ENCODE measurements at places on chromosomes 4 and X. TPM values are rescaled to one million over a fixed set of nuclear protein-coding genes. Genes with fewer than 3 reads are reported as not detected.
A peak's percentile ranks its signal among the peaks of the same experiment; 100 is the strongest.

The FRG2 gene
- not detected for total RNA-seq

The TENM3 gene
- total RNA-seq: 78.3 TPM

- DNase-seq: no peak
Observed at GRCh38 chr4:3238721-3239120, 10.2 kb upstream of the MSANTD1 start.

- DNase-seq: no peak
Observed at GRCh38 chr4:143921181-143921580, 15.8 kb upstream of the GYPE start.

DNA sequence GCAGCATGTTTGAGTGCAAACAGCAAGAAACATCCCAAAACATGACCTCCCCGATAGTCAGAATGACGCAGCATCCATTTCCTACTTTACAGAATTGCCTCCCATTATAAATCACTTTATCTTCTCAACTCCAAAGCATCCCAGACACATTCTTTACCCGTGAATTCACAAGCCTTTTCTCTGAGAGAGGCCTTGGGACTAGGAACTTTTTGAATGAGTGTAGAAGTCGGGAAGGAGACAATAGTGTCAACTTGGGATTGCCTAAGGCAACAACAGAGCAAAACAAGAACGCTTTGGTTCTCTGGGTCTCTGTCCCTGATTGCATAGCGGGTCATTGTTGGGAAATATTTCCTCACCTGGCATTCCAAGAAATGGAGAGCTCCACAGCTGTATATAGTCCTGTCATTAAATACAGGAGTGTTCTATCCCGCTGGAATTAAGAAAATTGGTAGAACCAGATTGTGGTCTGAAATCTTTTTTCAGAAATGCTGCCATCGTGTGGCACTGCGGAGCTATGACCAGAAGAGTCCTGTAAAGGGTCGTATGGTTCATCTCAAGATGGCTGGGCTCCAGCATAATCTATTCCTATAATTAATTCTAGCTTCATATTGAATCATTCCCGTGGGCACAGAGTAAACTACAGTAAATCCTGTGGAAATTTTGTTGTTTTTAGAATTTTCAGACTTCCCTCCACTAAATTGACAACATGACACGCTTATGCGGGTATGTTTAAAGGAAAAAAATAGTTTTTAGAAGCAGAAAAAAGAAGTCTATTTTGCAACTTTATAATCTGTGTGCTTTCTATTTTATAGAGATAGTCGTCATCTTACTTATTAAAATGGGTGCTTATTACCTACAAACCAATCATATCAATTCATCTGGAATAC lies 2.0 kb upstream of the SPP1 start:
- DNase-seq: no peak

The SLC49A3 gene
- 0.31 TPM for total RNA-seq

DNA sequence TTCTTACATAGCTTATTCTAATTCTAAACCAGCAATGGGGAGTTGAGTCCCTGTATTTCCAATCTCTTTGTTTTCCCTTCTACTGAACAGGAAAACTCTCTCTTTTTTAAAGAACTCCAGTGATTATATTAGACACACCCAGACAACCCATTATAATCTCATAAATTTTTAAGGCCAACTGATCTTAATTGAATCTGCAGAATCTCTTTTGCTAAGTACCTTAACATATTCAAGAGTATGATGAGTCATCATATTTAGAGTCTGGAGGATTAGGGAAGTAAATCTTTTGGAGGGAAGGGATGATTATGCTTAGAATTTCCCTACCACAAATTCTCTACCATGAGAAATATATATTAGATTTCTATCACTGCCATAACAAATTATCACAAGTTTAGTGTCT lies 705.1 kb downstream of the CENPC start:
- no peak for DNase-seq

DNA sequence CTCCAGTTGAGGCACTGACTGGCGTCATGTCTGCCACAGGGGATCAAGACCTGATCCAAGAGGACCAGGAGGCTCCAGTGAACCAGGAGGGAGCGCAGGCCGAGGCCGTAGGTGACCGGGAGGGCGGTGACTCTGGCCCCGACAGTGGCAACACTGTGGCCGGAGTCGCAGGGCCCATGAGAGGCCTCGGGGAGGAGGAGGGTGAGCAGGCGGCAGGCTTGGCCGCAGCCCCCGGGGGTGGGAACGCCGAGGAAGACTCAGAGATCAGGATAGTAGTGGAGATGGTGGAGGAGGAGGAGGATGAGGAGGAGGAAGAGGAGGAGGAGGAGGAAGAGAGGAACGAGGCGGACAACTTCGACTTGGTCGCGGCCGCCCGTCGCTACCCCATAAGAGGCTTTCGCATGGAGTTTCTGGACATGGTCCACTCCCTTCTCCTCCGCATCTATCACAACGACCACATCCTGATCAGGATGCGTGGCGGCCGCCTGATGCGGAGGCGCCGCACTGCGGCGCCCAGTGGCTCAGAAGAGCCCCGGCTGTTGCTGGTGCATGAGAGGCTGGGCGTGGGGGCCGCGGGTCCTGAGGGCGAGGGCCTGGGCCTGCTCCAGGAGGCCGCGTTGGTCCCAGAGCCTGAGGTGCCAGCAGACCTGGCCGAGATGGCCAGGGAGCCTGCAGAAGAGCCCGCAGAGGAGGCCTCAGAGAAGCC lies 560 bp downstream of the CT47C1 start:
- DNase-seq: peak; percentile 79

The ZNF827 gene
- 24.9 TPM for total RNA-seq

The SNCA gene
- 7.9 TPM for total RNA-seq

The RNF128 gene
- not detected for total RNA-seq

The COL4A6 gene
- total RNA-seq: 36.9 TPM

The PHKA1 gene
- 2.6 TPM for total RNA-seq

DNA sequence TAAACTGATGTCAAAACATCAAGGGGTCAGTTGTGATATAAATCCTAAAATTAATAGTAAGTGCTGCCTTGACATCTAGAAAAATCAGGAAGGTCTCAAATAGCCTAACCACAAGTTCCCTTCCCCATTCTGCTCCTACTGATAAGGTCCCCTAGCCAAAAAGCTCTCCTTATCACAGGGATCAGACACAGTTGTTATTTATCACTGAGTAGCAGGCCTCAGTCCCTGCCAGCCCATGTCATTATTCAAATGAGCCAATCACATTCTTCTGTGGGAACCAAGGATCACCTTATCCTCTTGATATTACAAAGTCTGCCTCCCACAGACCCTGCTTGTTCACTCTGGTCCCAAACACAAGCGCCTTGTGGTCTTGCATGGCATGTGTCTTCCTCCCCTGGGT lies 23.3 kb upstream of the TMEM255A start:
- DNase-seq: no peak

The ACE2 gene
- not detected for total RNA-seq

- no peak for DNase-seq
Observed at GRCh38 chr4:100696531-100696930, 178.7 kb upstream of the EMCN start.

The SRPK3 gene
- total RNA-seq: not detected

The CT55 gene
- total RNA-seq: not detected

The PNMA6A gene
- 1.6 TPM for total RNA-seq

DNA sequence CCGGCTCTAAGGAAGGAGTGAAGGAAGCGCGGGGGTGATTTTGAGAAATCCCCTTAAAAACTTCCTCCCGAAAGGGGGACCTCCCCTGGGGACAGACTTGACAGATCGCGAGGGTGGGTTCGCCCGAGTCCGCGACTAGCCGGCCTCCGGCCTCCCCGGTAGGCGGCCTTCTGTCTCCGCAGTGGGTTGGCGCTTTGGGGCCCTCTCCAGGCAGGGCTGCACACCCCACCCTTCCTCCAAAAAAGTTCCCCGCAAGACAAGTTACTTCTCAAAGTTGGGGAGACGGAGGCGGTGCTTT lies 24.8 kb downstream of the HOPX start:
- no peak for DNase-seq

DNA sequence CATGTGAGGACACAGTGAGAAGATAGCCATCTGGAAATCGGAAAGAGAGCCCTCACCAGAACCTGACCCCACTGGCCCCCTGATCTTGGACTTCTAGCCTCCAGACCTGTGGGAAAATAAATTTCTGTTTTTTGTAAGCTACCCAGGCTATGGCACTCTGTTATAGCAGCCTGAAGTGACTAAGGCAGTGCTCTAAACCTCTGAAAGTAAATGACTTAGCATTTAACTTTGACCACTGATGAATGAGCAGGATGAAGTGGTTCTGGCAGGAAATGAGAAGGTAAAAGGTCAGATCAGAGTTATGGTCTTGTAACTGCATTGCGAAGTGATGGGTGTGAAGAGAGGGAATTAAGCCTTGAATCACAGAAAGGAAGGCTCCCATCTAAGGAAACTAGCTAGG lies 17.0 kb downstream of the GPAT3 start:
- DNase-seq: no peak

GRCh38 chrX:140440876-140441275 lies 64.0 kb downstream of the SOX3 start:
- no peak for DNase-seq

The UGT2B17 gene
- total RNA-seq: not detected

GRCh38 chrX:145464650-145465049 lies 217.3 kb downstream of the SPANXN1 start:
- no peak for DNase-seq
